ENCODE measurements at places on chromosomes 2 and 18.

DNA sequence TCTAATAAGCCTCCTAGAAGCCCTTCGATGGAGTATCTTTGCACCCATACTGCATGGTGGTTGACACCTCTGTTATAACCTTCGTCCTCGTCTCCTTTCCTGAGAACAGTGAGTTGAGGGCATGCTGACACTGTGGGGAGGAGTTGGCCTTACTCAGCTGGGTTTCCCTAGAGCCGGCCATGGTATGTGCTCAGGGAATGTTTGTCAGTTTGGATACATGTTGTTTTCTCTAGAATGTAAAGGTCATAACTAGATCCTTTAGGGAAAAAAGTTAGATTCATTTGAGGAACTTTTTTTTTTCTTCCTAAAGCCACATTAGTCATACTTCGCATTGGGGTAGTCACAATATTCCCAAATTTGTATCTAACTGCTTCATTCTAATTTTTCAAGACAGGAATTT is 106.0 kb upstream of the FOSL2 start:
- DNase-seq: no peak

GRCh38 chr18:58258692-58259342 is 214.8 kb downstream of the NEDD4L start:
- DNase-seq: no peak

DNA sequence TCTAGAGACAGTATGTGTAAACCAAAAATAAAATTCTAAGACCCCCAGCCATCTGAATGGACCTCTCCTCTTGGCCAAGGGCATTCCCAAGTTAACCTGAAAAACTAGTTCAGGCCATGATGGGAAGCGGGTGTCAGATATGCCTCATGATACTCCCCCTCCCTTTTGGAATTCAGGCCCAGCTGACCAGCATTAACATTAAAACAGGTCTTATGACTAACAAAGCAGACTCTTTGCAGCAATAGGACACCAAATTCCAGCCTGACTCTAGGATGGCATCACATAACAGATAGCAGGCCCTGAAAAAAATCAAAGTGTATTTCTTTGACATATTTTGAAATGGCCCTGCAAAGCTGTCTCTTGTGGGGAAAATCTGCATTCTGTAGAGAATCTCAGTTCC is 73.3 kb upstream of the L3MBTL4 start:
- no peak for DNase-seq

DNA sequence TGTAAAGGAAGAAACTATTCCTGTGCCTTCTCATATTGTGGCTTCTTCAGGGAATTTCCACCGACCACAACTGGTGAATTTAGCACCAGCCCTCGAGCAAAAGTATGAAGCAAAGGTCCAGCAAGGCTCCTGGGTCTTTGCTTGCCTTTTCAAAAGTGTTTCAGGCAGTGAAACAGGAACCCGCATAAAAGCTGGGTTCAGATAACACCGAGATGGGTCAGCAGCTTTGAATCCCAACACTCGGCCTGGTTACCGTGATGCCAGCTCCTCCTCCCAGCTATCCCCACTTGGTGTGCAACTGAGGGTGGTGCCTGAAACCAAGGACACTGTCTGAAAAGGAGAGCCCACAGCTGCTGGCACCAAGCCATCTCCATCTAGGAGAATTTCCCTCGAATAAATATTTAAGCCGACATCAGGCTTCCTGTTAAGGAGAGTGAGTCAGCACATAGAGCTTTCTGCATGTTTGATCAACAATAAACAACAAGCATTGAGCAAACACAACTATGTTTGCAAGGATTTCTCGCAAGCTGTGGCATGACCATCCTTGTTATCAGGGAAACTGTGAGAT is 69.5 kb downstream of the ANTXR1 start:
- no peak for DNase-seq

- DNase-seq: no peak
Measured at GRCh38 chr2:155235710-155236109, 537.2 kb downstream of the KCNJ3 start.

DNA sequence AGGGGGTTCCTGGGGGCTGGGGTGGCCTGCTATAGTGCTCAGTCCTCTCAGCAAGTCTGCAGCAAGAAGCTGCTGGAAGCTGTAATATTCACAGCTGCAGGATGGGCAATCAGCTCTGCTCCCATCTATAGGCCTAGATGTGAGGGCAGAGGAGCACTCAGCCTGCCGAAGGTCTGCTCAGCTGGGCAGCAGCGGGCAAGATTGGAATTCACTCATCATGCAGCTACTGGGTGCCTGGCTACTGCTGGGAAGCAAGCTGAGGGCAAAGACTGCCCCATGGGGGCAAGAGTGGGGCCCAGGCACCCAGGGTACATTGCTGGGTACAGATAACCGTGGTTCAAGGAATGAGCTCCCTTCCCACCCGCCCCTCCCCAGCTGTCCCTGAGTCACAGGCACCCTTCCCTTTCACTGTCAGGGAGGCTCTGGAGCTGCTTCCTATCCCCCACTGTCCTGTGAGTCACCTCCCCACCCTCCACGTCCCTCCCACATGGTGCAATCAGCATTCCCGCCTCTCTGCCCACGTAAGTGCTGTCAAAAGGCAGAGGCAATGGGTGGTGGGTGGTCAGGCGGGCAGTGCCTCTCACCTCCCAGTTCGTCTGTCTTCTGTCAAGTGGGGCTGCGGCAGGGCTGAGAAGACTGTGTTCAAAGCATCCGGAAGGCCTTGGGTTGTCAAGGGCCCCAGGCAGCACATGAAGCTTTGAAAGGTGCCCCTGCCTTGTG is 169.2 kb downstream of the TRIM43 start:
- DNase-seq: no peak

- no peak for DNase-seq
Measured at GRCh38 chr2:233189025-233189424, 62.4 kb upstream of the ATG16L1 start.

DNA sequence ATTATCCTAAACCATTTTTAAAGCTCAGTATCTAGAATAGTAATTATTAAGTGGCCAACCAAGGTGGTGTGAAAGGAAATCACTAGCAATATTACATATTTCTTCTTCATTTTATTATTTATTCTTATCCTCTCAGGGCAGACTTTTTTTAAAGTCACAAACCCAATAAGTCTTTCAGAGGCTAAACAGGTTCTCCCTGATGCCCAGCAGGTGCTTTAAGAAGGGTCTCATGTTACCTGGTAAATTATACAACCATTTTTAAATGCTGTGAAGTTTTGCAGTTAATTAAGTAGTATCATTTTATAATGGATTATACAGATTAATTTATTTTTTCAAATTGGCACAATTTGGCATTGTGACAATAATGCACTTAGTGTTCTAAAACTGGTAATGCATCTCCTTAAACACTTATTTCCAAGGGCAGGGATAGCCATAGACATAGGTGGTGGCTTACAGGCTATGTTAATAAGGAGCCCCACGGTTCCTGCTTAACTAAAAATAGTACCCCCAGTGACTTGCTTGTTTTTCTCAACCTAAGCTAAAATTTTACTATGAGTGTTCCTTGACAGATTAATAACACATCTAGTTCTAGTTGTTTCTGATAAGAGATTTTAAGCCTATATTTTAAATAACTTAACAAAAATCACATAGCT is 67.0 kb downstream of the PMS1 start:
- no peak for DNase-seq

- no peak for DNase-seq
Measured at GRCh38 chr2:130389783-130390182, 33.9 kb downstream of the PTPN18 start.
